ENCODE measurements at places on chromosomes 4 and X.

GRCh38 chrX:78687586-78687985 is 28.5 kb upstream of the RTL3 start:
- DNase-seq = no peak

DNA sequence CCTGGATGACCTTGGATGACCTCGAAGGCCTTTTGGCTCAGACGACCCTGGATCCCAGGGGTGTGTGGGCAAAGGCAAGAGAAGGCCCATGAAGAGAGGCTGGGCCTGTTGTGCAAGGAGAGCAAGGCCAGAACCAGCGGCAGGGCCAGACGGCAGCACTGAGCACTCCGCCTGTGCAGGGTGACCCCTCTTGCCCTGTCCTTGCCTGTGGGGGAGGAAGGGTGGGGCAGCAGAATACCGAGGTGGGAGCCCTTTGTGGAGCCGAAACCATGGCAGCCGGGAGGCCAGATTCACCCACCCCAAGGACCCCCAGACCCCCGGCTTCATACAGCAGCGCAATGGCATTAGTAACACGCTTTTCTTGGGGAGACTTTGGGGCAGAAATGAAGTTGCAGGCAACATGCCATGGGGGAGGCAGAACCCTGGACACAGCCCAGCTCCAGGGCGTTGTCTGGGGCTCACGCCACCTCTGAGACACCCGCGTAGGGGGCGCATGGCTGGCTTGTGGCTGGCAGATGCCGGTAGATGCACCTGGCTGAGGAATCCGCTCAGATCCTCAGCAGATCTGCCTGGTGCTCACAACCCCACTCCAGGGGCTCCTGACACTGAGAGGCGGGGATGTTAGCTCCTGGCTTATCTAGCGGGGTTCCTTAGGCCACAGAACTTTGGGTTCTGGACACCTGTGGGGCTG is 114.5 kb downstream of the FAM53A start:
- no peak for DNase-seq

DNA sequence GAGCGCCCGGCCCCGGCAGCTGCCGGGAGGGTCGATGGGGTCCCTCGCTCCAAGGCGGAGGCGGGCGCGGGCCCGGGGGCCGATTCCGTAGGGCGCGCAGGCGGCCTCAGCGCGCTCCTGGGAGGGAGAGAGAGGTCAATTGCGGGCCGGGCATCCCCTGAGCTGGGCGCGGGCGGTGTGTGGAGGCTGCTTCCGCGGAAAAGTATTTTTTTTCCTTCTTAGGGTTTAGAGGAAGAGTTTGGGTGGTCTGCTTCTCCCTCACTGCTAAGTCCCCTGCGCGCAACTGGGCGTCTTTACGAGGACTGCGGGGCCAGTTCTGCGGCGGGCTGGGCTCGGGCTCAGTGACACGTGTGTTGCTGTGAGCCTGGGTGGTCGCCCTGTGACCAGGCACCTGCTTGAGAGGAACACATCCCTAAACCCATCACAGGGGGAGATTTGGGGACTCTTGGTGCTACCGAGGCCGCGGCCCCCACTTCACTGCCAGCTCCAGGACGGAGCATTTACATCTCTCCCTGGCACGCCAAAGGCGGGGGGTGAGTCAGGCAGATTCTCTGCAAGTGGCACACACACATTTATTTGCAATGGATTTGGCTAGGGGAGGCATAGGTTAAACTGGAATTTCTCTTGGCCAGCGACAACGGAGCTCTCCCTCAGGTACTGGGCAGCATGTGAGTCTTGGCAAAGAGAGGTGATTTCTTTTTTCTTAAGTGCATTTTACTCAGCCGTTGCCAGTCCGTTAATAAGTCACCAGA is 151.2 kb upstream of the SLC4A4 start:
- DNase-seq = peak; percentile 36

- no peak for DNase-seq
Measured at GRCh38 chr4:88605736-88606135, 13.5 kb downstream of the HERC3 start.

- no peak for DNase-seq
Measured at GRCh38 chr4:70734168-70734954, 12.6 kb downstream of the RUFY3 start.

DNA sequence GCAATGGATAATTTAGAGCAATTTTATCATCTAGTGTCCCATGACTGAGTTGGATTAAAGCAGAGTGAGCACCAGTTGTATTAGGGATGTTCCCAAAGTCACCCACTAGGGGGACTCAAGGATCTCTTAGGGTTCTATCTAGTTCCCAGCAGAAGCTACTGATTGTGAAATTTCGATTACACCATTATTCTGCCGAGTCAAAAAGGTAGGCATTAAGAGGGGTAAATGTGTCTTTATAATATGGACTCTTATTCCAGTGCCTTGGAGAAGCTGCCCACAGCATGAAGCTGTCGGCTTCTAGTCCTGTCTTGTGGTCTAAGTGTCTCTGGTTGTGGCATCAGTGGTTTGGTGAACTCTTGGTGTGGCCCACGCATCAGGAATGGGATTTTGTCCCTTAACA is 53.3 kb downstream of the RGS12 start:
- peak; percentile 65 for DNase-seq

DNA sequence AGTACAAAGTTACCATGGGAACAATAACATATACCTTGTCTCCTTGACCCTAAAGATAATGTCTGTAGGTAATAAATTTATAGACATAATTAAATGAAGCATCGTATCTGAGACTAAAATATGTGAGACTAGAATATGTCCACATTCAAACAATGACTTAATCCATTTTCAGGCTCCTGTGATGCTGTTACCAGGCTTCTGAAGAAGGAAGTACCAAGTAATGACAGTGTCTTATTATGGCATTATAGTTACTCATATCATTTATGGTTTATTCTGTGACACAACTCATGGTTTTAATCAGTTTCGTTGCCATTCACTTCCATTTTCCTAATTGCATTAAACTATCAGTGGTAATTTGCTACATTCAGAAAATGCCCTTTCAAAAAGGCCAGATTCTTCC is 100.6 kb upstream of the GPM6B start:
- no peak for DNase-seq

DNA sequence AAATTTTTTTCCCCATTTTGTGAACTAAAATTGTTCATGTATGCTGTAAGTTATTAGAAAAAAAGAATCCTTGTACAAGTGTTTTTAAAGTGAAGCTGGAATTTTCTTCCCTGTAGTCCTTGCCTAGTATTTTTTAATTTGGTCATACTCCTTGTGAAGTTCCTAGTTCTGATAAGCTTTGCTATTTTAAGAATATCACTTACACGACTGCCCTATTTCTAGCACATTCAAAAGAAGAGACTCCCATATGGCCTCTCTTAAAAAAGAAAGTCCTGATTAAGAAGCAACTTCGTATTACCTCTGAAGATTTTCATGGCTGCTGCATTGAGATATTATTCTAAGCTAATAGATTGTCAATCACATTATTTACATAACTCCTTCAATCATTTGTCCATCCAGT is 87.2 kb downstream of the KLHL8 start:
- no peak for DNase-seq

DNA sequence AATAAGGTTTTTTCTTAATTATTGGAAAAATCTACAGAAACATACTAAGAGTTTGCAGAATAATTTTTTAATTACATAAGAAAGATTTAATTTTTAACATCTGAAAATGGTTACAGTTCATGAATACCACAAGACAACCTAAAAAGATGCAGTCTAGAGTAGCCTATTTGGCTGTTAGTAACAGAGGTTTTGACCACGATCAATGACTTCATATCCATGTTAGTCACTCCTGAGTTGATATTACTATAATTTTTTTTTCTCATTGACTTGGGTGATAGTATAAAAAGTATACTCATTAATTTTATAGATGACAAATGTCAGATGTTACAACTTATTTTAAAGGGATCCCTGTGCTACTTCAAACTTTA is 272.5 kb downstream of the DCTD start:
- no peak for DNase-seq

DNA sequence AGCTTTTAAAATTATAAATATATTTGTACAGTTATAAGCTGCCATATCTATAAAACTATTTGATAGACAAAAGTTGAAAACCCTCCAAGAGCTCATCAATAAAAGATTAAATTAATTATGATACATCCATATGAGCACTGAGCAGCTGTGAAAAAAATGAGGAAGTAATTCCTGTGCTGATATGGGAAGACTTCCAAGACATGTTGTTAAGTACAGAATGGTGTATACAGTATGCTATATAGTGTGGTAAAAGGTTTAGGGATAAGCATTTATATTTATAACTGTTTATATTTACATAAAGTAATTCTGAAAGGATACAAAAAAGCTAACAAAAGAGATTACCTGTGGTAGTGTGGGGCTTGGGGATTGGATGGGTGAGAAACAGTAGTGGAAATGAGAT is 92.8 kb upstream of the BMP2K start:
- DNase-seq = no peak

- no peak for DNase-seq
Measured at GRCh38 chr4:3675251-3676115, 90.7 kb upstream of the ADRA2C start.

GRCh38 chrX:5632061-5632614 is 596.5 kb downstream of the NLGN4X start:
- DNase-seq = no peak

GRCh38 chr4:169305651-169306050 is 34.9 kb upstream of the SH3RF1 start:
- peak; percentile 61 for DNase-seq

GRCh38 chr4:88742561-88742960 is 44.9 kb upstream of the NAP1L5 start:
- no peak for DNase-seq

DNA sequence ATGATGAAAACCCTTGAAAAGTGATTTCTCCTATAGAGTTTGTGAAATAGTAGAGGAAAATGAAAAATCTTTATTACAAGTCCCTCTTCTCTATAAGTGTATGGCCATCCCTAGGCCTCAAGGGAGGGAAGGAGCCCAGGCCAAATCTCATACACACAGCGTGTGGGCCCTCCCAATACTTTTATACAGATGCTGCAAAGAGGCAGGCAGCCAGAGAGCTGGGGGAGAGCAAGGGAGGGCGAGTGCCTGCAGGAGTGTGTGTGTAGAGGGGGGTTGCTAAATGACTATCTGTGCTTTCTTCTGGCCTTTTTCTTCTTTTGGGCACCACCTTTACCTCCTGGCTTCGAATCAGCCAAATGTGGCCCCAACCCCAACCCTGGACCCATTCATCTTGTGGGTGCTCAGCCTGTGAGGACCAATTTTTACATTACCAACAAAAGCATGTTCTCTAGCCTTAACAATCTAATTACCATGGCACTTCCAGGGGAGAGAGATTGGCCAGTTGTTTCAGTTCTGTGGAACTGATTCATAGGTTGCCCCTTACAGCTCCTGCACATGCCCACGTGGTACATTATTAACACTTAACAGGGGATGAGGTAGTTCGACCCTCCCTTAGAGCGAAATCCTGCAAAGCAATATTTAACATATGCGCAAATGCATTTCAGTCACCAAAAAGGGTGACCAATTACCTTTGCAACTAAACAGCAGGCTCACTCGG is 2.0 kb downstream of the GPC3 start:
- peak; percentile 75 for DNase-seq

DNA sequence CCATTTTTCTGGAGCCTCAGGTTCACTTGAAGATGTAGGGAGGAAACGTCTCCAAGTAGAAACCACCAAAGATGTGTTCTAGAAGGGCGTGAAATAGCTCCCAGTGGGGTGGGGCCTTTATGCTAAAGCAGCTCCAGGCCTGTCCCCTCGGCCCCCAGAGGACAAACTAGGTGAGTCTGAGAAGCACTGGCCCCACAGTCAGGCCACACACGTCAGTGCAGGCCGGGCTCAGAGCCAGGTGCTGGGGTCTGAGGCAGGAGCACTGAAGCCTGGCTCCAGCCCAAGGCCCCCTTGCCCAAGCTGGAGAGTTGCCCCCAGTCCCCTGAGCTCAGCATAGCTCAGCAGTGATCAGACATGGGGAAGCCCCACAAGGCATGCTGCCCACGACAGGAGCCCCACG is 95.4 kb upstream of the PSAPL1 start:
- DNase-seq = no peak

DNA sequence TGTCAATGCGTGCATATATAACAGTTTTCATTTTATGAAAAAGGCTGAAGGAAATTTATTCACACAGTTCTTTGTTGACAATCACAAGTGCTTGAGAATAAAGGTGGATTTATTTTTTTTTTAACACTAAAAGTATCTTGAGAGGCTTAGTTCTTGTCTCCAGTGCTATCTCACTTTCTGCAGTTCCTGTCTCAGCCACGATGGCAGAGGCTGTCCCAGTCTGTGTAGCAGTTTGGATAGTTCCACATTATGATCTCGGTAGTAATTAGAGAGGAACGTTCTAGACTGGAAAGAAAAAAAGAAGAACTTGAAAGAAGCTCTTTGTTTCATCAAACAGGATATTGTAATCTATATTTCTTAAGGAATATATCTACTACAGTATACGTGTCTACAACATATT is 229.0 kb downstream of the UGT8 start:
- DNase-seq = no peak

- DNase-seq = no peak
Measured at GRCh38 chr4:88524171-88524570, 595 bp upstream of the PYURF start.

- DNase-seq = peak; percentile 91
Measured at GRCh38 chr4:139740531-139741041, 75.0 kb downstream of the MGST2 start.

- DNase-seq = no peak
Measured at GRCh38 chrX:42460706-42461105, 317.3 kb downstream of the PPP1R2C start.

- peak; percentile 86 for DNase-seq
Measured at GRCh38 chrX:134990801-134991481, at the start of gene SMIM10. TSS of gene SMIM10 (plus strand) at chrX:134990991. CDS start at chrX:134991096, 105 bp downstream.

- no peak for DNase-seq
Measured at GRCh38 chrX:41293269-41293668, 40.7 kb upstream of the DDX3X start.

DNA sequence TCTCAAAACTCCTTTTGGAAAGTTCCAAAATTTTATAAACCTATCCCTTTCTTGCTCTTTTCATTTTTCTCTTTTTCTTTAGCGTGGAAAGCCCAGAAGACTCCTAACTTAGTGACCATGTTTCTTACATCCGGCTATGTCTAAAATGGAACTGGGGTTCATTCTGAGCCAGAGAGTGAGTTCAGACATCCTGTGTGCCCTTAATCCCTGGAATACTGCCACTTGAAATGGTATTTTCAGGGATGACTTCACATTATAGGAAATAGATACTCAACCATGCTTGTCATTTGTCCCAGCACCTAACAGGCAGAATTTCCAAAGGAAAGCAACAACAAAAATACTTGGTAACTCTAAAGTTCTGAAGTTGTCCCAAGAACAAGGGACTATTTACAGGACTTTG is 379.6 kb downstream of the ARHGAP24 start:
- DNase-seq = no peak

- no peak for DNase-seq
Measured at GRCh38 chr4:58807843-58808615, 1697.8 kb upstream of the IGFBP7 start.

GRCh38 chr4:151581570-151581969 is 172.6 kb downstream of the FHIP1A start:
- no peak for DNase-seq
